ENCODE measurements at places on chromosomes 7 and 10.
A peak's percentile ranks its signal among the peaks of the same experiment; 100 is the strongest.

DNA sequence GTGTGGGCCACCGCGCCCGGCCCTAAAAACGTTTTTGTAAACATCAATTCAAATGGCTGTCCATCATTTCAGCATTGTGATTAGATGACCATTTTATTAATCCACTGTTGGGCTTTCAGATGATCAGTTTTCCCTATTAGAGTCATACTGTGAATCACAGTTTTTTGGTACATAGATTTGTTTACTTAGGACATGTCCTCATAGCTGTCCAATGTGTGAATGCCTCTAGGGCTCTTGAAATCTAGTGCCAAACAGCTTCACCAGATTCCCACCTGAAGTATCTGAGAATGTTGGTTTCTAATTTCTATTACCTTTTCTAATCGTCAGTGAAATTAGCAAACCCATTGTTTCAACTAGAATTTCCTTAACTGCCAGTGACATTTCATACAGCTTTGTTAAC lies 66.8 kb downstream of the UPF2 start:
- no peak for DNase-seq

- peak; percentile 9 for DNase-seq
Measured at GRCh38 chr7:155872678-155873369, 60.6 kb upstream of the SHH start.

GRCh38 chr7:23494009-23494408 lies 23.7 kb upstream of the IGF2BP3 start:
- DNase-seq, result no peak

GRCh38 chr7:98423043-98423442 lies 22.2 kb upstream of the BAIAP2L1 start:
- DNase-seq, result no peak

- no peak for DNase-seq
Measured at GRCh38 chr10:115918812-115919211, 354.2 kb downstream of the GFRA1 start.

GRCh38 chr7:36344622-36345021 lies 45.0 kb upstream of the ANLN start:
- DNase-seq, result no peak

- no peak for DNase-seq
Measured at GRCh38 chr10:116769791-116770190, 27.4 kb upstream of the HSPA12A start.

- DNase-seq, result no peak
Measured at GRCh38 chr7:17441557-17441956, 143.1 kb downstream of the AHR start.

GRCh38 chr7:99121496-99122021 lies 22.3 kb downstream of the SMURF1 start:
- DNase-seq, result no peak

DNA sequence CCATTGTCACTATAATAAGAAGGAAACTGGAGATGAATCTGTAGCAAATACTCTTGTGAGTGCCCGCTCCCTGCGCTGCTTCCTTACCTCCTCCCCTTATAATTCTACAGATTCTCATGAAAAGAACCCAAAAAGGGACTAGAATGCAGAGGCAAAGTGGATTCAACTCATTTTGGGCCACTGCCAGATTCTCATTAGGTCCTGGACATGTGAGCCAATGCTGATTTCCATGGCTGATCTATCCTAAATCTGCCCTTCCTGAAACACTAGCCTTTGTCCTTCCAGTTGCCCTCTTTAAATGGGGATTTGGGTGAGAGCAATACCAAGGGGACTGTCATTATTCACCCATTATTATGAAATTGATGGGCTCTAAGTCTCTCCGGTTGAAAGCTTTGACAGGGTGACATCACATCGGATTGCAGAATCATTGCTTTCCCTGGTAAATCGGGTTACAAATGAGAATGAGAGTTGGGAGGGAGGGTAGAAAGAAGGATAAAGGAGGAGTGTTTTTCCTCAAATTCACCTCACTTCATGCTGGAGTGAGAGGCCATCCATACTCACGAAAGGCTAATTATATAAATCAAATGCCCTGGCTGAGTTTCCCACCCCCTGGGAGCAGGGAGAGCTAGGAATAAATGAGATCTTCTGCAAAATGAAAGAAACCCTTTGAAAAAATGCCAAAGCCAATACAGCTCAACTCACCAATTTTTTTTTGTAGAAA lies 37.5 kb downstream of the PTN start:
- no peak for DNase-seq

DNA sequence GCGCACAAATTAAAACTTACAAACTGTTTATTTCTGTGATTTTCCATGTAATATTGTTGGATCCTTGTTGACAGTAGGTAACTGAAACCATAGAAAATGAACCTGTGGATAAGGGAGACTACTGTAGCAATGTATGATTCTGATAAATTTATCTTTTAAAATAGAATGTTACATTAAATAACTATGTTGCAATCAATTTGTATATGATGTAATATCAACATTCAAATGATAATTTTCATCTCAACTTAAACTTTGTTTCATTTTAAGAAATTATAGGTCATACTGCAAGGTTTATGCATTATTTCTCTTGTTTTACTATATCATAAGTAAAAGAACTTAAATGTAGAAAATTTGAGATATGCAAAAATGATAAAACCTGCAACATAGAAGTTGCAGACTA lies 718.0 kb upstream of the MBL2 start:
- DNase-seq, result no peak

GRCh38 chr10:29681676-29682448 lies 47.1 kb upstream of the SVIL start:
- DNase-seq, result no peak

DNA sequence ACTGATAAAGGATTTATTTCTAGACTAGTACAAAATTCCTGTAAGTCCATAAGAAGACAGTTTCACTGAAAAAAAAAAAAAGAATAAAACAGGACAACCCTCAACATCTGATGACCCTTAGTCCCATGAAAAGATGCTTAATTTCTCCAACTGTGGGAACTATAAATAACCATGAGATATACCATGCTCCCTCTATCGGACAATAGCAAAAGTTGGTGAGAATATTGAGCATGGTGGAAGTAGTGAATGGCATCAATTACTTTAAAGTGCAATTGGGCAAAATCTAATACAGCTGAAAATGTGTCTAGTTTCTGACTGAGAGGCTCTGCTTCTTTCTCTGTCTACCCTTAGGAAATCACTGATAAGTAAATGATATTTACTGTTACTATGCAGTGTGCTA lies 348.8 kb downstream of the SUGCT start:
- no peak for DNase-seq

- no peak for DNase-seq
Measured at GRCh38 chr7:4052130-4052529, 630.0 kb upstream of the FOXK1 start.

DNA sequence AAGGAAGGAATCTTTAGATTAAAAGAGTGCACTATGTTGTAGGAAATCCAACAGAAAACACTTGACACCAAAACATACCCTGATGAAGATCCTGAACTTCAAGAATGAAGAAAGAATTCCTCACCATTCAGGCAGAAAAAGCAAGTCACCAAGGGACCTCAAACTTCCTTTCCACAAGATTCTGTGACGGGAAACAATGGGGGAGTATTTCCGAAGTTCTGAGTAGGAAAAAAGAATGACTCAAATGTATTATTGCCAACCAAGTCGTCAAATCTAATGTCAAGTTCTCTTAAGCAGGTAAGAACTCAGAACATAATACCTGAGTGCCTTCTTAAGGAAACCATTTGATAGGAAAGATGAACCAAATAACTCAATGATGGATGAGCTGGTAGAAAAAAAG lies 44.7 kb upstream of the MTURN start:
- no peak for DNase-seq

- no peak for DNase-seq
Measured at GRCh38 chr7:99788554-99788953, 4.6 kb upstream of the CYP3A4 start.

GRCh38 chr7:2723138-2723850 lies 35.3 kb downstream of the AMZ1 start:
- DNase-seq, result no peak

DNA sequence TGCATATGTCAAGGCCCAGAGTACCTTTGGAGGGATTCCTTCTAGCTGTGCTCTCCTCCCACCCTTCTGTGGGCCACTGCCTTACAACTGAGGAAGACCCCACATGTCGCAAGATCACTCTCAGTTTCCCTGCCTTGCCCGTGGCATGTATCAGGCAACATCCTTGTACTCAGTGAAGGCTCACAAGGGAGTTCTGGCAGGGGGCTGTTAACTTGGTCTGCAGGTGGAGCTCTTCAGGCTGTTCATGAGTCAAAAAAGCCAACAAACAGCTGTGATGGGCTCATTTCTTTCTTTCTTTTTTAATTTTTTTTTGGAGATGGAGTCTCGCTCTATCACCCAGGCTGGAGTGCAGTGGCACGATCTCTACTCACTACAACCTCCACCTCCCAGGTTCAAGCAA lies 513.0 kb upstream of the ANKRD30A start:
- DNase-seq, result no peak

DNA sequence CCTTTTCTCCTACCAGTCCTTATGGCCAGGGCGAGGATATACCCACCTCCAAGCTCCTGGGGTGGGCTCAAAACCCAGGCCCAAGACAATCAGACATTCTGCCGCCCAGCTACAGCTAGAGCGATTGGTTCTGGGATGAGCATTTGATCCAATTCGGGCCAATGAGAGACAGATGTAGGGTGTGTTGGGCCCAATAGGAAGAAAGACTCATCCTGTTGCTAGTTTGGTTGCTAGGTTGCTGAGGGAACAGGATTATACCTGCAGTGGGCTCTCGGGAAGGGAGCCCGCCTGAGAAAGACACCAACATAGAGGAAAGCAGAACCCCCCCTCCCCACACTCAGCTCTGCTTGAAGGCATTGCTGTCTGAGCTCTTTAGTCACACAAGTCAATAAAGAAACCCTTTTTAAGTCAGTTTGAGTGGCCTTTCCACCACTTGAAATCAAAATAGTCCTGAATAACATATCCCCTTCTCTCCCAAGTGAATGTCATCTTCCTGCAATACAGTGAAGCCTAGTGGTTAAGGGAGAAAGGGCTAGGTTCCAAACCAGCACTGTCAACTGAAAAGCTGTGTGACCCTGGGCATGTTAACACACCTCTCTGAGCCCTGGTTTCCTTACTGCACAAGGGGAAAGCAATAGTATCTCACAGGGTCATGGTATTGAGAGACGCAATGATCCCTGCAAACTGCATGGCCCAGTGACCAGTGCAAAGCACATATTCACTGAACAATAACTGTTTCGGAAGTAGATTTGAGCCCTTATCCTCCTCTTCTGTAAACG lies 21.8 kb downstream of the ITPRIP start:
- DNase-seq, result no peak

DNA sequence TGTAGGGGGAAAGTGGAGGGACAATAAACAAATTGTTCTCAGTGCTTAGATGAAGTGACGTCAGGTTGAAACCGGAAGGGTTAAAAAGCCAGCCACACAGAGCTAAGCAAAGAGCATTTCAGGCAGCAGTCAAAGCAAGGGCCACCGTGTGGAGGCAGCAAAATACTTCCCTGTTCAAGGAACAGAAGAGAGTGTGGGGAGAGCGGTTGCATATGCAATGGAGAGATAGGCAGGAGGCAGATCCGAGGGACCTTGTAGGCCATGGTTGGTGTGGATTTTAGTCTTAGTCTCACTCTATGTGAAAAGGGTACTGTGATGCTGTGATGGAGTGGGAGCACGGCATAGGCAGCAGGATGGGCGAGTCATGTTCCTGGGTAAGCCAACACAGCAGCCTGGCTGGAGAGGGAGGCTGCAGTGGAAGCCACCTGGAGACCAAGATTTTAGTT lies 3.8 kb upstream of the STN1 start:
- DNase-seq, result peak; percentile 56

- DNase-seq, result no peak
Measured at GRCh38 chr7:2476776-2477446, 713 bp upstream of the GRIFIN start.

GRCh38 chr10:84613336-84614021 lies 285.1 kb downstream of the CCSER2 start:
- no peak for DNase-seq

- DNase-seq, result no peak
Measured at GRCh38 chr7:158564663-158565035, 23.0 kb downstream of the PTPRN2 start.

- DNase-seq, result no peak
Measured at GRCh38 chr10:58972576-58973234, 203.7 kb upstream of the PHYHIPL start.

- DNase-seq, result no peak
Measured at GRCh38 chr10:120051671-120052070, 159.1 kb downstream of the SEC23IP start.

DNA sequence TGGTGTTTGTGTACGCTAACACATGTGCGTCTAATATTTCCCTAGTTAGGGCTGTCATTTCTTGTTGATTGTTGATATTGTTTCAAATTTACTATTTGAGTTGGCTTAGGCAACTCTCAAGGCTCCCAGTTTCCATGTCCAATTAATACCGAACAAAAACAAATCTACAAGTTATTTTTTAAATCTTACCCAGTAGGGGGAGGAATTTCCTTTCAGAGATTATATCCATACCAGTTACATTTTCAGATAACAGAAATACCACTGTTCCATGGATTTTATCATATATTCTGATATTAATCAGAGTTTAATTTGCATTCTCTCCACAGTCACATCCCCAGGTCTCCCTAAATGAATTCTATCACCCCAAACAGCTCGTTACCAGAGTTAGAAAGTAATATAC lies 7.2 kb upstream of the AKR1B10 start:
- no peak for DNase-seq

Measured in colonic mucosa (tissue), 4 donors.